ENCODE measurements at places on chromosomes 12 and 14. TPM values are rescaled to one million over a fixed set of nuclear protein-coding genes. Genes with fewer than 3 reads are reported as not detected.

IAPP gene
- not detected for total RNA-seq

DNA sequence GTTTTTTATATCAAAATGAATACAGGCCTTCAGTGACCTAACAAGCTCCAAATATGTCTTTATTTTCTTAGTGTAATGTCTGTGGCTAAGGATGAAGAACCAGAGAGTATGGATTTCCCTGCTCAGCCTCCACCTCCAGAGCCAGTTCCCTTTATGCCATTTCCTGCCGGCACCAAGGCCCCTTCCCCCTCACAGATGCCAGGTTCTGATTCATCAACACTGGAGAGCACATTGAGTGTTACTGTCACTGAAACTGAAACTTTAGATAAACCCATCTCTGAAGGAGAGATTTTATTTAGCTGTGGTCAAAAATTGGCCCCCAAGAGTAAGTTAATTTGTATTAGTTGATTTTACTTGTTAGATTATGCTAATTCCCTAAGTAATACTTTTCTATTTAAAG lies 61.0 kb downstream of the KIAA0586 start:
- no peaks in the 10 kb centered on the region for H3K36me3 ChIP-seq
- H3K27ac ChIP-seq, result no peak overlapping the region
- H3K4me3 ChIP-seq, result no peak overlapping the region
- DNase-seq, result no peak
- H3K4me1 ChIP-seq, result no peaks in the 10 kb centered on the region
- H3K27me3 ChIP-seq, result no peaks in the 10 kb centered on the region

- peak overlapping the region; percentile 50 for H3K27ac ChIP-seq
- H3K27me3 ChIP-seq, result no peaks in the 10 kb centered on the region
- no peak overlapping the region for H3K4me3 ChIP-seq
- H3K4me1 ChIP-seq, result peaks cover 12% of the 10 kb centered on the region
These were observed 126.9 kb downstream of the SLC25A21 start for GRCh38 chr14:37045340-37046061.

KCNA1 gene
- total RNA-seq, result 0.08 TPM

SLC5A8 gene
- 0.31 TPM for total RNA-seq

DNA sequence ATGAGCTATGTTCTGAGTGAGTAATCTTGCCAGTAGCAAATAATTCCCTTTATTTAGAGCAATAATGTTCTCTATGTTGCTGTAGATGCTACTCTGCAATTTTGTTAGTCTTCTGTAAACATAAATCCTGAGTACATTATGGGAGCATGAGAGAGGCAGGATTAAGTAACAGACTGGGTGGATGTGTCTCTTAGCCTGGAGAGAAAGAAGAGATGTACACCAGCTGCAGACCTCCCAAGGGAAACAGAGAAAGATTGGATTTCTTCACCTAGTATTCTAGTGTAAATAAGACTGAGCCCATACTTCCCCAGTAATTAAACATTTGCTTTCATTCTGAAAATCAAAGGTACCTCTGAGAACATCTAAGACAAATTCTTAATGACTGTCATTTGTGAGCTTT lies 564.0 kb downstream of the TRHDE start:
- DNase-seq, result no peak
- no peaks in the 10 kb centered on the region for H3K36me3 ChIP-seq
- H3K27ac ChIP-seq, result no peak overlapping the region
- H3K4me1 ChIP-seq, result no peaks in the 10 kb centered on the region
- no peaks in the 10 kb centered on the region for H3K27me3 ChIP-seq

DNA sequence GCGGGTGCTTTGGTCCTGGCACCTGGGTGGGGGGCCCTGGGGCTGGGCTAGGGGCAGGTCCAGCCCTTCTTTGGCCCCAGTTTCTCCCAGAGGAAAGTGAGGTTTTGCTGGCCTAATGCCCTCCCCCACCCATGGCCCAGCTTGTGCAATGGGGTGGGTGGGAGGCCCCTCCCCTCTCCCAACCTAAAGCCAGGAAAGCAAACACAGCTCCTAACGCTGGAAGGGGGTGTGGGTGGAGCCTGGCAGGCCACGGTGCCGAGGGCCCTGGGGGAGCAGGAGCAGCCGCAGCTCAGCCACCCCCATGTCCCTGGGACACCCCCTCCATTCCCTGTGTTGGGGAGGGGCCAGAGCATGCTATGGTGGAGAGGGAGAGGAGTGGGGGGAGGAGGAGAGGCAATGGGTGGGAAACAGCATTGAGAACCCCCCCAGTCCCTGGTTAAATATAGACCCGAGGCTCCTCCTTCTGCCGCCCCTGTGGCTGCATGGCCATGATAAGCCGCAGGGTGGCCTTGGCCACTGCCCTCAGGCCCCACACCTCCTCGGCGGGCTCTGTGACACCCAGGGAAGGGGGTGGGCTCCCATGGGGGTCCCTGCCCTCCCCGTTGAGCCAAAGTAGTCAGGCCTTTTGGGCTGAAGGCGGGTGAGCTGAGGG lies 4.7 kb downstream of the EXOC3L4 start:
- no peaks in the 10 kb centered on the region for H3K36me3 ChIP-seq
- no peak overlapping the region for H3K27ac ChIP-seq
- no peak for DNase-seq
- H3K4me1 ChIP-seq, result peaks cover 19% of the 10 kb centered on the region
- H3K27me3 ChIP-seq, result no peaks in the 10 kb centered on the region
- H3K4me3 ChIP-seq, result no peak overlapping the region

SLC22A17 gene
- total RNA-seq, result 56.6 TPM
